Panc1 (cell line): ENCODE measurements at places on chromosomes 7 and 10.

- DNase-seq, result no peak
Measured at GRCh38 chr7:4549681-4550080, 132.4 kb upstream of the FOXK1 start.

GRCh38 chr10:85967594-85967993 lies 399.0 kb downstream of the GRID1 start:
- no peak for DNase-seq

DNA sequence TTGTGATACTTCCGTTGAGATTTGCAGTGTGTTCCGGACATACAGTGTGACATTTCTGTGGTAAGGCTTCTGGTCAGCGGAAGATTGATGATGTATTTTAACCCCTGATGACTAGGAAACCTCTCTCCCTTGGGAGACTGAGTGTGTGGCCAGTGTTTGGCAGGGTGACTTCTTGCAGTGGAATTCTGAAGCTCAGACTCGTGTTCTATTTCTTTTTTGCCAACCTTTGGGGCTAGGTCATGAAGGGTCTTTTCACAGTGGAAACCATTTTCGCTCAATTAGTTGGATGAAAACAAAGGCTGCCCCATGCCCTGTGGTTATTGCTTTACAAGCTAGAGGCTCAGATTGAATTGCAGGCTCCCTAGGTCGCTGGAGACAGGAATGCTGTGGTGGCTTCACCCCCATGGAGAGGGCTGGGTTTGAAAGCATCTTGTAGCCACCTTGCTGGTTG lies 288.9 kb downstream of the BBS9 start:
- DNase-seq, result no peak

GRCh38 chr7:141027043-141027442 lies 12.3 kb upstream of the MRPS33 start:
- no peak for DNase-seq

DNA sequence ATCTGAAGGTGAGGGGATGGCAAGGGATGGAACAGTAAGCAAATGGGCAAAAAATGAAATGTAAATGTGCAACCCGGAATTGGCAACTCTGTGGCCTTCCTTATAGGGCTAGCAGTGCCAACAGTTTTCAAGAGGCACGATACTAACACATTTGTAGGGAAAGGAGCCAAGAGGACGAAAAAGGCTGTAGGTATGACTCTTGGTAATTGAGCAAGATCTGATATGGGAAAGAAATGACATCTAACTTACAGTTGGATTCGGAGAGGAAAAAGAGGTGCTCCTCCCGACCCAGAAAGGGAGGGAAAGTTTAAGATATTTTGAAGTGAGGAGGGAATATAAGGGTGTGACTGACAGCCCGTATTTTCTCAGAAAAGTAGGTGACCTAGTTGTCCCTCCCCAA lies 2.1 kb upstream of the CREM start:
- DNase-seq, result no peak

DNA sequence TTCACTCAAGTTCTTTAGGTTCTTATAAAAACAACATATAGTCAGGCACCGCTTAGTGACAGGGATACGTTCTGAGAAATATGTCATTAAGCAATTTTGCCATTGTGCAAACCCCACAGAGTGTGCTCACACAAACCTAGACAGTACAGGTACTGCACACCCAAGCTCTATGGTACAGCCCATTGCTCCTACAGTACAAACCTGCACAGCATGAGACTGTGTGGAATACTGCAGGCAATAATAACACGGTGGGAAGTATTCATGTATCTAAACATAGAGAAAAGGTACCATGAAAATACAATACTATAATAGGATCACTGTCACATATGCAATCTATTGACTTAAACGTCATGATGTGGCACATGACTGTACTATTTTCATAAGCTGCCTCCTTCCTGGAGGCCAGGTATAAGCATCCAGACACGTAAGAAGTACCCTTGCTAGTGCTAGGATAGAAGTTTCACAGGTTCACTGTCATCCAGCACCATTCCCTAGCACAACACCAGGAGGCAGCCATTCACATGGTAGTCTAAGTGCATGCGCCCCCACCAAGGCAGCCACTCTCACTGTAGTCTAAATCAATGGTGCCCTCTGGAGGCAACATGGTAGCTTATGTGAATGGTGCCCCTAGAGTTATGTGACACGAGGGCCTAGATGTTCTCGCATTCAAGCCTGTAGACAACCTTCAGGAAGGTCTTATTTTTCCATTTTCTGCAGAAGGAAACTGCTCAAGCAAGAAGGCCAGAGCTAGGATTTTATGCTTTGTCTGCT lies 98.5 kb downstream of the ARHGAP22 start:
- DNase-seq, result no peak

DNA sequence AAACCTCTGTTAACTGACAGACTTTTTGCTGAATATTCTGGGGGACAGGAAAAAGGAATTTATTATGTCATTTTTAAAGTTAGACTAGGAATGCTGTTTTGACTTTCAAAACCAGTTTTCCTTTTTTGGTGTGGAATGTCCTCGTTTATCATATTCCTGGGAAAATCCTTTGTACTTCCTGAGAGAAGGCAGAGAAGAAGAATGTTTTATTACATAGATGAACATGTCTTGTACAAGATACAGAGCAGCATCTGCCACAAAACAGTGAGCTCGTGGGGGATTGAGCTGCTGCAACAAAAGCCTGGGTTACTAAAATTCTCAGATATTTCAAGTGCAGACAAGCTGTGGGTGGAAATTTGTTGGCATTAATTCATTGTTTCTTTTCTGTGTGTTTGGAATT lies 20.2 kb downstream of the MCU start:
- DNase-seq, result no peak

DNA sequence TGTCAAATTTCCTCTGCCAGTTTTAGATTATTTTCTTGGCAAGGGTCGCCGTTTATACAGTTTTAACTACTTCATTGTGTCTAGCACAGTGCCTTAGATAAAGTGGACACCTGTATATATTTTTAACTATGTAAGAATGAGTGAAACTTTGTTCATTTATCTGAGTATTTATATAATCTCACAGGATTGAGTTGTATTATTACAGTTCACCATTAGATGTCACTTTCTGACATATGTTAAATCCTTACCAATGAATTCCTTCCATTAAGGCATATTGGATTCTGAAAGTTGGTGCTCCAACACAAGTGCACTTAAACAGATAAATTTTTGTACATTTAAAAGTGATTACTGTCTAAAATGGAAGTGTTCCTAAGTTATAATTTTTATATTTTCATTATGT lies 43.0 kb downstream of the ZMYND11 start:
- peak; percentile 4 for DNase-seq

DNA sequence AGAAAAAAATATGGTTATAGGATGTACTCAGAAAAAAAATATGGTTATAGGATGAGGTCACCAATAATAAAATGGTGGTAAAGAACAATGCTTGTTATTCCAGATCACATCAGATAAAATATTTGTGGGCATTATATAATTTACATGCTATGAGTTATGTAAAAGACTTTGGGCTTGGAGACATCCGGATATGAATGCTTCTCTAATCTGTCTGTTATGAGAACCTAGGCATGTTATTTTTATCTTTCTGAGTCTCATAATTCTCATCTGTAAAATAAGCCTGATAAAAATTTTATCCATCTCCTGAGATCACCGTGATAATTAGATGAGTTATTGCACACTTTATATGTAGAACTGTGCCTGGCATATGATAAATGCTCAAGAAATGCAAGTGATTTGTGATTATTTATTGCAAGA lies 37.8 kb downstream of the DKK1 start:
- DNase-seq, result no peak

GRCh38 chr10:93068411-93069244 lies 5.1 kb upstream of the CYP26A1 start:
- DNase-seq, result no peak

DNA sequence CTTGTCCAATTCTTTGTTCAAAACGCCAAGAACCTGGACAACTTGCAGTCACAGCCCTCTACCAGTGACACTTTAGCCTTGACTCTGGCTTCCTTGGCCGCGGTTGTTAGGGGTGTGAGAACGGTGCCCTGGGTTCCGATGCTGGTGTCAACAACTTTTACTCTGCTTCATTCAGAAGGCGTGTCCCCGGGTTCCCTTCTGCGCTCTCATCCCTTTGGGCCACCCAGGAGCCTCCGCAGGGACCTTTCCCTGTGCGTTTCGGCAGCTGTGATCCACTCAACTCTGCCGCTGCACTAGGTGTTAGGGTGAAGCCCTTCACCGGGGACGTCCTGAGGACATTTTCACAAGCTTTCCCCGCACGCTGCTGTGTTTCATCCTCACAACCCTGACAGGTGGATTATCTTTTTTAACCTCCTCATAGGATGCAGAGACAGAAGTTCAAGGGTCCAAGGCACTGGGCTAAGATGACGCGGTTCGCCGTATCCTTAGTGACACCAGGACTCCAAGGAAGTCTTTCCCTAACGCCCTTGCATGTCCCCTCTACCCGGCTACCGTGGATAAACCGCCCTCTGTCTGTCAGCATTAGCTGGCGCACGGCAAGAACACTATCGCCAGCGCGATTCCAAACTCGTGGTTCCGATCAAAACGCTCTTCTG lies 133.5 kb upstream of the SHH start:
- DNase-seq, result no peak

DNA sequence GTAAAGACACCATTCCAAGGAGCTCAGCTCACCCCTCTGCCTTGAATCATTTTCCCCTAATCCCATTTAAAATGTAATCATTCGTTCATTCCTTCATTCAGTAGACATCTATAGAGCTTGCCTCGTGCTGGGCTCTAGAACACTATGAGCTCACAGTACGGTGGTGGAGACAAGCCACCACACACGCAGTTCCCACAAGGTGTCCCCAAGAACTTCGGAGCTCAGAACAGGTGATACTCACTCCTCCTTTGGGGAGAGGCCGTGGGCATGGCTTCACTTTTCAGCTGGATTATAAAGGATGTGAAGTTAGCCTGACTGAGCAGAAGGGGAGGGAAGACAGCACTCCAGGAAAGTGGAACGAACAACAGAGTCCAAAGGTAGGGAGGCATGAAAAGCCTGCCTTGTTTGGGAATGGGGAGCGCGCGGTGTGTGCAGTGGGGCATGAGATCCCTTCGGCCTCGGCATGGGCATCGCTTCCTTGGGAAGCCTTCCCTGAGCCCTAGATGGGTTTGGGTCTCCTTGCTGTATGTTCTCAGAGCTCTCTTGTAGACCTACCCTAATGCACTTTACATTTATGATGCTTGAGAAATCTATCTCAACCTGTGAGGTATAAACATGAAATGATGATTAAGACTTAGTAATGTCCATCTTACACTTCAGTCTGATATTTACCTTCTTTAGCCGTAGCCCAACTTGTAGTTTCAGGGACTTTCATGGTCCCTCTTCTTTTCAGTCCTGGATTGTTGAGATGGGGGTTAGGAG lies 809 bp upstream of the OGA start:
- no peak for DNase-seq

- DNase-seq, result no peak
Measured at GRCh38 chr7:136845899-136846465, 22.5 kb upstream of the CHRM2 start.

DNA sequence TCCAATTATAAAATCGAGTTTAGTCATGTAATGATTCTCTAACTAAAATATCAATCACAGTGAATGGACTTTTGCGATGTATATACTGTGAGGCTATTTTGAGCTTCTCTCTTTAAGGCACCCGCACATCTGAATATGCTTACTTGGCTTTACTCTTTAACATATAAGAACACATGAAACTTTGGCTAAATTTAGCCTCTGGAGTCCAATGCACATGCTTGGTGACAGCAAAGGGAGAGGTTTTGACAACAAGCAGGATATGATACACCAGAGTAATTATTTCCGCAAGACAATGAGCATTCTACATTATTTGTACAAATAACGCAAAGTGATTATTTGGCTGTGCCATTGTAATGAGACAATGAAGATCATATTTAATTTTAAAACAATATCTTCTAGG lies 72.4 kb downstream of the ARID5B start:
- no peak for DNase-seq

GRCh38 chr7:128860158-128861073 lies 2.2 kb upstream of the ATP6V1F start:
- DNase-seq, result no peak

DNA sequence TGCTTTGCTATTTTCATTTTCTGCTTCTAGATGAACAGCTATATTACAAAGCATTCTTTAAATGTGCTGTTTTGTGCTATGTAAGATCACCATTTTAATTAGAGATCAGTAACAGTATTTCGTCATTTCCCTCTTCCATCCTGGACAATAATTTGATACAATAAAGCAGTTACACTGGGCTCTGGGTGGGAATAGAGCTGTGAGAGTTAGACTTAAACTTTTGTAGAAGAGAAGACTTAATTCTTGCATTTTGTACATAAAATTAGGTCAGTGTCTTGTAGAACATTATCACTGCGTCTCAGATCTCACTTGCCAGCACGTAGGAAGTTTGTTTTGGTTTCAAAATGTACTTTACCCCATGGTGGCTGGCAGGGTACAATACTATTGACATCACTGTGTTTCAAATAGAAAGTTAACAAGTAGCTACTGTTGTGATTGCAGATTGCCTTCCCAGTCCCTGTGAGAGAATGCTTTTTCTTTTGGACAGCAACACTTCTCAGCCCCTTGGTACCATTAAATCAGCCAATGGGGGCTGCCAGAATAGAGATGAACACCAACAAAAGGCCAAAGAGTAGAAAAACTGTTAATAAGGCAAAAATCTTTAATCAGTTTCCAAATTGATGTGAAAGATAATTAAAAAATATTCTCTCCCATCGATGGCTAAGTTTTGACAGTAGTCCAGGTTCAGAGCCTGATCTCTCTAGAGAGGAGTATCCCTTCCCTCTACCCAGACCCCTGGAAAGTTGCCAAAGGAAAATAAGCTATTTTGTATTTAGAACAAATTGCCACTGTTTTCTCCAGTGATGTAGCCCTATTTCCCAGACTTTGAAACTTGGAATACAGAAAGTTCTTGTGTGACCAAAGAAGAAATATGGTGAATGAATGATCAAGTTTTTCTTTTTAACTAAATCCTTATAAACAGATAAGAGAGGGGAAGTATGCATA lies 35.1 kb downstream of the SMNDC1 start:
- no peak for DNase-seq

GRCh38 chr10:11355592-11355991 lies 255.9 kb downstream of the USP6NL start:
- DNase-seq, result no peak

DNA sequence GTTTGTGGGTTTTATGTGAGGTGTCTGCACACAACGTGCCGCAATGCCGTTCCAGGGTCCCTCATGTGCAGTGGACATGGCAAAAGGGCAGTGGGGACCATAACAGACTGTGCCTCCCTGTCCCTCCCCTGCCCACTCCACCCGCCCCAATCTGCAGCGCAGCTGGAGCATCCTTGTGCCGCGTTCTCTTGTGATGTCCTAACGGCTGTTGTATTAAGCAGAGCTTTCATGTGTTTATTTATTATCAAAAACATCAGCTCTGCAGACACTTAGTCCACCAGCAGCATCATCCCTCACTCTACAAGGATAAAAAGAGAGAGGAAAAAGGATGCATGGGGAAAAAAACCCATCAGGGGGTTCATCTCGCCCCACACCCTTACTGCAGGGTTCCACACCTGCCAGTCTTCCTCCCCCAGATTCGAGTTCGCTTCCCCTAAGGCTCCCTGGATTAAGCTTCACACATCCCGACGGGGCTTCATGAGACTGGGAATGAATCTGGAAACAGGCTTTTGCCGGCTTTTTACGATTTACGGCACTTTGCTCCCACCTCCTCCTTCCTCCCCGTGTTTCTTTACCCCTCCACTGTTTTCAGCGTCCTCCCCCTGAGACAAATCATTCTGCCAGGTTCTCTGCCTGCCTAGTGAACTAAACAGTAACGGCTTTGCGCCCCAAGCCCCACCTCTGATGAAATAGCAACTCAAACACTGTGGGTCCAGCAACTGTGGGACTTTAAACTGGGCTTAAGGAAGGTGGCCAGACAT lies 301.4 kb downstream of the CAMK1D start:
- DNase-seq, result no peak
